ENCODE measurements at places on chromosomes 5 and 9.
A peak's percentile ranks its signal among the peaks of the same experiment; 100 is the strongest.

GRCh38 chr5:158194561-158194976, 335.6 kb upstream of the CLINT1 start:
- H3K36me3 ChIP-seq, result no peaks in the 10 kb centered on the region
- H3K4me3 ChIP-seq, result no peak overlapping the region
- H3K4me1 ChIP-seq, result no peaks in the 10 kb centered on the region
- H3K27ac ChIP-seq, result no peak overlapping the region

GRCh38 chr5:66892716-66893115, 296.5 kb downstream of the MAST4 start:
- no peaks in the 10 kb centered on the region for H3K36me3 ChIP-seq
- no peak overlapping the region for H3K4me3 ChIP-seq
- no peak for DNase-seq
- no peaks in the 10 kb centered on the region for H3K27me3 ChIP-seq
- H3K4me1 ChIP-seq, result peaks cover 50% of the 10 kb centered on the region

DNA sequence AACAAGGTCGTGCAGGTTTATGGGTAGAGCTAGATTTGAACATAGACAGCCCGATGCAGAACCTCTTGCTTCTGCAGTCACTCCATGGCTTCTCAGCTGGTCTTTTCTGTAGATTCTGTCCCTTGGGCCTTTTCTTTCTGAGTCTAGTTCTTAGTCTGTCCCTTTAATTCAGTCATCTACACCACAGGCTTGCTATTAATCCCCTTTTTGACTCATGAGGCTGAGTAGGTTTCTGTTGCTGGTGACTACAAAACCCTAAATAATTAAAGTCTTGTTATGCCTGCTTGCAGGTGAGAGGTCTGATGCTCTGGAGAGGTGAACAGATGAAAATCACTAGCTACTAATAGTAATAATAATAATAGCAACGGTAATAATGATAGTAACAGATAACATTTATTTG, 19.3 kb upstream of the STRBP start:
- H3K27me3 ChIP-seq, result no peaks in the 10 kb centered on the region
- no peaks in the 10 kb centered on the region for H3K36me3 ChIP-seq
- no peak for DNase-seq
- no peaks in the 10 kb centered on the region for H3K4me1 ChIP-seq

- DNase-seq, result no peak
- H3K4me3 ChIP-seq, result no peak overlapping the region
- H3K36me3 ChIP-seq, result no peaks in the 10 kb centered on the region
- no peak overlapping the region for H3K27ac ChIP-seq
- no peaks in the 10 kb centered on the region for H3K4me1 ChIP-seq
These were observed 63.1 kb upstream of the DEPDC1B start for GRCh38 chr5:60763061-60763460.

GRCh38 chr5:177545487-177546257, 8.7 kb downstream of the FAM193B start:
- no peak overlapping the region for H3K4me3 ChIP-seq
- H3K36me3 ChIP-seq, result no peaks in the 10 kb centered on the region
- no peaks in the 10 kb centered on the region for H3K27me3 ChIP-seq
- no peak for DNase-seq
- peak overlapping the region; percentile 94 for H3K27ac ChIP-seq

DNA sequence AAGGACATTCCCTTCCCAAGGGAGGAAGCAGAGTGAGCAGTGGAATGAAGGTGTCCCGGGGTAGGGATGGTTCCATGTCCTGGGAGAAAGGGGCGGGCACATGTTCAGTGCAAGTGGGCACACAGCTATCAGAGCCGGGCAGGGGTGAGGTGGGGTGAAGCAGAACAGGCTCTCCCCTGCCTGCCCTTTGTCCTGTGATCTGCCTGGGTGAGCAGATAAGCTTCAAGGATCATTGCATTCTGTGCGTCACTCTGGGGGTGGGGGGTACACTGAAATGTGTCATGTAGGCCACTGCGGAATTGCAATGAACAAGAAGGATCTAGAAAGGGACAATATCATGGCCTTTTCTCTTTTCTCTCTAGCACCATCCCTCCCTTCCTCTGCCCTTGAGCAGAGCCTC, 61.7 kb upstream of the SHB start:
- H3K27ac ChIP-seq, result no peak overlapping the region
- DNase-seq, result no peak
- H3K36me3 ChIP-seq, result no peaks in the 10 kb centered on the region
- peaks cover 15% of the 10 kb centered on the region for H3K4me1 ChIP-seq
- H3K27me3 ChIP-seq, result no peaks in the 10 kb centered on the region

DNA sequence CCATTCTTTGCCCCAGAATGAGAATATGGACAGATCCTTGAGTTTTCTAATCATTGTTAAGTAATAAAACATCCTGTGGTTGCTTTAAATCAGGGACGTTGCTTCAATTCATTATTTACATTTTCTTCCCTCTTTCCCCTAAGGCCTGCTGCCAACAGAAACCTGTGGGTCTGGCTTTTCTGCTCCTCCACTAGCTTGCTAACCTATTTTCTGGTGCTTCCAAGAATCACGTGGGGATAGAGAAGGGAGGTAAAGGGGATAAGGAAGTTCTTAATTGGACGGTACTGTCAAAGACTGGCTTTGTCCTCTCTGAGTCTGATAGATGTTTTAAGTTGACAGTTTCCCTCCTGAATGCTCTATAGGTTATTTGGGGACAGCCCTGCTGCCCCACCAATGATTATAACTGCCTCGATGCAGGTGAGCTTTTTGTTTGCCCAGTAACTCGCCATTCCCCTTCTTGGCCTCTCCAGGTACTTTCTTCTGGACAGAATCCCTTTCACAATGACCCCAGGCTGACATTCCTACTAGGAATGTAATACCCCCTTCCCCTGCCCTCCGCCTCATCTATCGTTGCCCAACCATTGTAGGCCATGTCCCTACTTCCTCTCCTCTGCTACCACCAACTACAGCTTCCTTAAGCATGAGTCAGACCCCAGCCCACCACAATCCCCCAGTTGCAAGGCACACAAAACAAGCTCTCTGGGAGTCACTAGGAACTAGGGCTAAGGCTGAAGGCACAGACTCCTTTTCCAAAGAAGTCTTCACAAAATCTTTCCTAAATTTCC, 19.9 kb upstream of the CPEB4 start:
- DNase-seq, result no peak
- no peaks in the 10 kb centered on the region for H3K27me3 ChIP-seq
- H3K4me1 ChIP-seq, result peaks cover 13% of the 10 kb centered on the region

DNA sequence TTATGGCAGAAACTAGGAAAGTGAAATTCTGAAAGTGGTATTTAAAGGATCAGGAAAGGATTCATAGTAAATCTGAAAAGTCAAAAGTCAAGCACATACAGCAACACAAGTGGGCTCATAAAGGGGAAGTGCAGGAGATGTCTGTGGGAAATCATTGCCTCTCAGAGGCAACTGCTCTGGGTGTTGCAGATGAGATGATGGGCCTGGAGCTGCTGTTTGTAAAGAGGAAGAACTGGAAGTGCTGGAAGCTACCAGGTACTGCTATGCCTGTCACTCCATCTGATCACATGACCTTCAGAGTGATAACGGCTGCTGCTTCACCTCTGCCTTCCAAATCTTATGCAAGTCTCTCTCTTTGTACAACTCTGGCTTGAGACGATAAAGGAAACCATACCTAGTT, 55.9 kb downstream of the ADRB2 start:
- H3K27ac ChIP-seq, result no peak overlapping the region
- H3K36me3 ChIP-seq, result no peaks in the 10 kb centered on the region
- H3K27me3 ChIP-seq, result no peaks in the 10 kb centered on the region
- no peak overlapping the region for H3K4me3 ChIP-seq

DNA sequence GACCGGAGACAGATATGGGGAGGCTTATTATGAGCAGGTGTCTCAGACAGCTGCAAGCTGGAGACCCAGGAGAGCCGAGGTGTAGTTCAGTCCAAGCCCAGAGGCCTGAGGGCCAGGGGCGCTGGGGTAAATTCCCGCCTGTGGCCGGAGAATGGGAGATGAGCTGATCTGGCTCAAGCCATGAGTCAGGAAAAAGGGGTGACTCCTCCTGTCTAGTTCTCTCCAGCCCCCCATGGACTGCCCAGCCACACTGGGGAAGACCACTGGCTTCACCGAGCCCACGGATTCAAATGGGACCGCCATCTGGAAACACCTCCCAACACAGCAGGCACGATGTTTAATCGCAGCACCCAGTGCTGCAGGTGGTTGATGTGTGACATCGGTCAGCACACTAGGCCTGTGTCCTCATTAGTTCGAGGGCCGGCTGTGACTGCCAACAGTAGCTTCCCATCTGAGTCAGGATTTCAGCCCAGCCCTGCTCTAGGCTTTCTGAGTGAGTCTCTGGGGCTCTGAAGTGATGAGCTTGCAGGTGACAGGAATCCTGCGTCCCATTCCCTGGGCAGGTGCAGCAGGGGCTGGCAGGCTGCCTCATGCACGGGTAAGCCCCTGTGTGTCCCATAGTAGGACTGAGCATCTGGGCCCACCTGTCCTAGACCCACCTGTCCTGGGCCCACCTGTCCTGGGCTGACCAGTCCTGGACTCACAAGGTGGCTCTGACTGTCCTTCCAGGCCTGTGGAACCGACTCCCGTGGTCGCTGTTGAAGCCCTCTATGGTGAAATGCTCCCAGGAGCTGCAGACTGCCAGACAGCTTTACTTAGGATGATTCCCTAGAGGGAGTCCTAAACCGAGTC, 49.7 kb downstream of the AHRR start:
- H3K27ac ChIP-seq, result no peak overlapping the region
- no peaks in the 10 kb centered on the region for H3K27me3 ChIP-seq
- no peaks in the 10 kb centered on the region for H3K36me3 ChIP-seq
- no peak for DNase-seq

DNA sequence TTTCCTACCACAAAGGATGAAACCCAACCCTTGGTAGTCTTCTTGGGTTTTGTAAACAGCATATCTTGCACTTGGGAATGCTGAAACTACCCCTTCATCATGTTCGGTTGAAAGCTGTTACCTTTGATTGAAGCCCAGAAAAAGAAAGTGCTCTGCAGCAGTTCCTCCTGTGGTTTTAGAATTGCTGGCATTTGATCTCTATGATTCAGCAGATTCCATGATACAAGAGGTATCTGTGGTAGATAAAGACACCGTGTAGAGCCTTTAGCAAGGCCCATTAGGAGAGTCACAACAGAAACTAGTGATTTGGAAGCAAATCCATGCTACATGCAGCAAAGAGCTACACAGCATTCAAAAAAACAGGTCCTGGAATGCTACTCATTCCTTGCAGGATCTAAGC, 557.0 kb downstream of the TLE1 start:
- H3K27me3 ChIP-seq, result no peaks in the 10 kb centered on the region
- no peak overlapping the region for H3K4me3 ChIP-seq
- DNase-seq, result no peak
- H3K36me3 ChIP-seq, result no peaks in the 10 kb centered on the region

DNA sequence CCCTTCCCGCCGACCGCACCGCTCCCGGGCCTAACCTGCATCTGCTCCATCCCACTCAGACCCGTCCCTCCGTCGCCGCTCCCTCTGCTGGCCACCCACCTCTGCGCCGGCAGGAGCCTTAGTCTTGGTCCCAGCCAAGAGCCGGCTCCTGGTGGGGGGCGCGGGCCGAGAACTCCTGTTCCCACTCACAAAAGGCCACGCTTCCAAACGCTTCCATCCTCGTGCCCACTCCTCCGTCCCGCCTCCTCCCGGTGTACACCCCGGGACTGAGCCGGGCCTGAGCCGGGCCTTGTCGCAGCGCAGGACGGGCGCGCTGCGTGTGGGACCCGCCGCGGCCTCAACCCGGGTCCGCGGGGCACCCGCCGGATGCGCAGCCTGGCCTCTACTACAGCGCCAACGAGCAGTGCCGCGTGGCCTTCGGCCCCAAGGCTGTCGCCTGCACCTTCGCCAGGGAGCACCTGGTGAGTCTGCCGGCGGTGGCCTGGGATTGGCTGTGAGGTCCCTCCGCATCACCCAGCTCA, 7.5 kb downstream of the ADAMTS13 start:
- H3K27me3 ChIP-seq, result no peaks in the 10 kb centered on the region
- DNase-seq, result no peak
- H3K4me3 ChIP-seq, result no peak overlapping the region
- no peak overlapping the region for H3K27ac ChIP-seq

DNA sequence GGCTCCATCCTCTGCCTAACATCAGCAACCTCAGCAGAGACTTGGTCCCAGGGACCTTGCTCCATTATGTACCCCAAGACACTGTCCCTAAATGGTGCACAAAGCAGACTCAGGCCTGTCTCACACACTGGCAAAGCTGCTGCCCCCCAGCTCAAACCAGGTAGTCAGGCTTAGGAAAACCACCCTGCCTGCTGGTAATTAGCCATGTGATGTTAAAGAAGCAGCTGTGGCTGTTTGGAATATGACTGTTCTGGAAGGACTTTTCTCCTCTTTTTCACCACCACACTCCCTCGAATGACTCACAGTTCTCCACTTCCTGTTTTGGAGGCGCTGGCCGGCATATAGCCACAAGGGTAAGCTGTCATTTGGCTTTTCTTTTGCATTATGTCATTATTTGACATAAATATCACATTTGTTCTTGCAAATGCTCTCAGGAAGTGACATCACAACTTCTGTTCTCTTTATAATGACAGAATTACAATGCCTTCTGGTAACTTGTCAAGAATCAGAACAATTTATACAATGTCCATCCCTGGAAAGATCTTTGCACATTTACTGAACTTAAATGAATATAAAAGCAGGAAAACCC, 113.9 kb downstream of the SUSD1 start:
- no peak overlapping the region for H3K4me3 ChIP-seq
- H3K36me3 ChIP-seq, result no peaks in the 10 kb centered on the region
- peak; percentile 36 for DNase-seq
- H3K4me1 ChIP-seq, result peaks cover 24% of the 10 kb centered on the region
- peak overlapping the region; percentile 78 for H3K27ac ChIP-seq

GRCh38 chr9:108565651-108566378, 290.0 kb downstream of the ACTL7B start:
- no peaks in the 10 kb centered on the region for H3K36me3 ChIP-seq
- peak overlapping the region; percentile 78 for H3K27ac ChIP-seq
- no peak overlapping the region for H3K4me3 ChIP-seq

GRCh38 chr9:90867101-90867500, 65.5 kb downstream of the SYK start:
- peaks cover 17% of the 10 kb centered on the region for H3K4me1 ChIP-seq
- no peak overlapping the region for H3K27ac ChIP-seq
- H3K4me3 ChIP-seq, result no peak overlapping the region
- no peaks in the 10 kb centered on the region for H3K27me3 ChIP-seq
- DNase-seq, result no peak
